Foreskin keratinocyte (primary cell): ENCODE measurements at places on chromosomes 4 and X.

GRCh38 chr4:7660176-7661039 is 225.7 kb upstream of the PSAPL1 start:
- no peak for DNase-seq

DNA sequence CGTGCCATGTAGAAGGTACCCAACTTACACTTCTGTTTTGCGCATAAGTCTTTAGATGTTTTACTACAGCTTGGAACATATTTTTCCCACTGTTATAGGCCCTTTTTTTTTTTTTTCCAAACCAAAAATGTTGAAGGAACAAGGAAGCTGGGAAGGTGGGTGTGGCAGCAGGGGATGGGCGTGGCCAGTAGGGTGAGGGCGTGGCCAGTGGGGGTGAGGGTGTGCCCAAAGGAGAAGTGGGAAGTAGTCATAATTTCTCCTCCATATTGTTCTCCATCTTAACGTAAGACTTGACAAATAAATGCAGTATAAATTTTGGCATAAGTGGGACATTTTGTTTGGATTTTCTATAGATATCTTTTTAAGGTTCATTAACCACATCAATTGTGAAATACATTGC is 30.4 kb downstream of the CLDN22 start:
- DNase-seq = no peak

- DNase-seq = no peak
Measured at GRCh38 chrX:119429471-119429870, 30.3 kb downstream of the SLC25A43 start.

- DNase-seq = no peak
Measured at GRCh38 chrX:40097504-40098263, at the start of gene BCOR. Gene BCOR (minus strand): TSS chrX:40097958. CDS start chrX:40077929, 20,029 bp downstream.

DNA sequence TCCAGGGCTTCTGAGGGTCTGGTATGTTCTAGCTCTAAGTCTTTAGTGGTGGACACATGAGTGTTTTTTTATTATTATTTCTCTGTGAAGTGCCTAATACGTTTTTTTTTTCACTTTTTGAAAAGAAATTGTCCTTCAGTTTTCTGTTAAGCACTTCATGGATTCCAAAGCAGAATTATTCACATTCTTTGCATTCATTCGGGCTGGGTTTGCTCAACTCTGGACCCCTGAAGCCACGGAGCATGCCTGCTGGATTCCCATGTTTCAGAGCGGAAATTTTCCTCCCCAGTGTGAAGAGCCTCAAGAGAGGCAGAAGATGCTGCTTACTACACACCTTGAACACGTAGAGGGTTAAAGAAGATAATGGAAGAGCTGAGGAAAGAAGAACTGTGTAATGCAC is 107.5 kb downstream of the EGF start:
- no peak for DNase-seq

DNA sequence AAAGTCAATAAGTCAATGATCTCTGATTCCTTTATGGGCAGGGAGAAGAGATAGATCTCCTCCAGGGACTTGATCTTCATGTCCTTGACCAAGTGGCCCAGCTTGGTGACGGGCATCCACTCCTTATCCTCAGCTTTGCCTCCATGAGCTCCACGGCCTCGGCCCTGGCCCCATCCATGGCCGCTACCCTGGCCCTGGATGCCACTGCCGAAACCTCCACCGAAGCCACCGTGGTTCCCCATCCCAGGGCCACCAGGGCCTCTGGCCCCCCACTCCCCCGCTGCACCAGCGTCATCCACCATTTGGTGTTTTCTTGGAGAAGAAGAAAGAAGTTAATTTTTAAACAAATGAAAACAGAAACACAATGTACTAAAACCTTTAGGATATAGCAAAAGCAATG is 518.1 kb downstream of the GRXCR1 start:
- DNase-seq = no peak

DNA sequence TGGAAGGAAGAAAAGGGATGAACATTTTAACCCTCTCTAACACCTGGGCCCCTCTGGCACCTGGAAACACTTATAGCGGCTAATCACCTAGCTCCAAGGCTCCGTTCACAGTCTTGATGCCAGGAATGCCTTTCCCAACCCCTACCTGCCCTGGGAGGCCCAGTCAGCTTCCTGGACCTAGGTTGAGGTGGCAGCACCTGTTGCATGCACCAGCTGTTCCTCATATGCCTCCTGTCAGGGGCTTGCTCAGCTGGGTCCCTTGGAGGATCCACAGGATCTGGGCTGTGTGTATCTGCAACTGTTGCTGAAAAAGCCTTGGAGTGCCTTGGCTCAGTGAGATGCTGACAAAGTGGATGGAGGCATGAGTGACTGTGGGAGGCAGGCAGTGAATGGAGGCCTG is 4.4 kb downstream of the CFP start:
- DNase-seq = no peak

GRCh38 chr4:182142176-182143085 is 100.8 kb upstream of the TENM3 start:
- DNase-seq = peak; percentile 43

- no peak for DNase-seq
Measured at GRCh38 chr4:12884846-12885796, 599.0 kb downstream of the RAB28 start.

- DNase-seq = no peak
Measured at GRCh38 chr4:38161208-38162113, 201.3 kb downstream of the PTTG2 start.

- no peak for DNase-seq
Measured at GRCh38 chr4:78749972-78750727, 26.0 kb upstream of the BMP2K start.

- no peak for DNase-seq
Measured at GRCh38 chrX:102339312-102340298, 92.6 kb downstream of the NXF2 start.

DNA sequence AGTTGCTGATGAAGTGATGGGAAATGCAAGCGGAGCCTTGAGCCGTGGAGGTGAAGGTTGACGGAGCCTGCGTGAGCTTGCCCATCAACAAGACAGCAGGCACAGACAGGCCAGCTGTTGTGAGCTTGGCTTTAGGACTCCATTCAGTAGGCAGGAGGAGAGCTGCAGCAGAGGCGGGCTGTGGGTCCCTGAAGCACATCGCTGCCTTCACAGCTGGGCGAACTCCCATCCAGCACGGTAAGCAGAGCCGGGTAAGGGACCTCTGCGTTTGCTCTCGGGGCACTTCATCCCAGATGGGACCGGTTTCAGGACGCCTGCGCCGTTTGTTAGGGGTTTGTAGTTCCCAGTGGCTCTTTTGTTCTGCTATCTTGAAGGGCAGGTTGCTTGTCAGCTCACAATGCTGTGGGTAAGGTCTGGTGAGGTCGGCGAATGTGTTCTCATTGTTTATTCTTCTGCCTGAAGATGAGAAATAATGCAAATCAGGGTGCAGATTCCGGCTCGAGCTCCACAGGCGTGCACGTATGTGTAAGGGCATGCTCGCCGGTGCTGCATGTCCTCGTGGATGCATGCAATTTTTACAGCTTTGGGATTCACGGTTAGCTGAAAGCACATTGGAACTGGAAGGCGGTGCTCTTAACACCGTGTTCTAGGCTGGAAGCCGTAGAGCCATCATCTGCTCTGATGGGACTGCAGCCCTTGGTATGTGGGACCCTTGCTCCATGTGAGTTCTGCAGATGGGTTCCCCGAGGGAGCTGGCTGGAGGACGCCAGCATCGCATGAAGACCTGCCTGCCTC is 54.6 kb upstream of the CLDN34 start:
- peak; percentile 74 for DNase-seq

DNA sequence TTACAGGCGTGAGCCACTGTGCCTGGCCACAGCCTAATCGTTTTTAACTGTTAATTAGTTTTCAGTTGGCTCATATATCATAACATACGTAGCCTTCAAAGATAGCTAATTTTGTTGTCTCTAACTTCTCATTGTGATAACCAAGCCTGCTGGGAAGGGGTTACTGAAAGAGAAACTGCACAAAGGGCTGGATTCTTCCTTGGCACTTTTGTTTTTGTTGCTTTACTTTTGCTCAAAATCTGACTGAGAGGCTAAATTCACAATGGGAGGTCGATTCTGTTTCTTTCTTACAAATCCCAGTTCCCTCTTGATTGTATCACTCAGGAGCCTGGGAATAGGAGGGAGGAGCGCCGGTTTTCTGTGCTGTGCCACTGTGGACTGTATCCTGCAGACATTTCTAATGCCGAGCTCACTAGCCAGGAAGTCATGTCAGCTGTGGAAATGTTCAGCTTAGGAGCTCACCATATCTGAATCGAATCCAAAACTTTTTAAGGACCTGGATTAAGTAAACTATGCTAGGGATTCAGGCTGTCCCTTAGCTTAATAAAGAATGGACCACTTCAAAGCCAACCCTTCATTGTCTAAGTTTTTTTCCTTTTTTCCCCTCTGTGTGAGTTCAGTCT is 120.5 kb upstream of the FAT1 start:
- DNase-seq = peak; percentile 35

- no peak for DNase-seq
Measured at GRCh38 chr4:5036239-5036638, 15.0 kb upstream of the STK32B start.

DNA sequence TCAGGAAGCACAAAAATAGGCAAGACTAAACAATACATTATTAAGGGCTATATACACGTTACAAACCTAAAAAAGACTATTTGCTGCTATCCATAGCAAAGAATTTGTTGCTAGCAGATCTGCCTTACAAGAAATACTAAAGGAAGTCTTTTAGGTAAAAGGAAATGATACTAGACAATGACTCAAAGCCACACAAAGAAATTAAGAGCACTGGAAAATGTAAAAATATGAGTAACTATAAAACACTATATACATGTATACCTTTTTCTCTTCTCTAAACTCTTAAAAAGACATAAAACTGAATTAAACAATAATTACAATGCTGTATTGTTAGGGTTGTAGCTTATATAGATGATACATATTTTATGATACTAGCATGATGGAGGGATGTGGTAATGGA is 25.7 kb downstream of the SLC9A7 start:
- no peak for DNase-seq

DNA sequence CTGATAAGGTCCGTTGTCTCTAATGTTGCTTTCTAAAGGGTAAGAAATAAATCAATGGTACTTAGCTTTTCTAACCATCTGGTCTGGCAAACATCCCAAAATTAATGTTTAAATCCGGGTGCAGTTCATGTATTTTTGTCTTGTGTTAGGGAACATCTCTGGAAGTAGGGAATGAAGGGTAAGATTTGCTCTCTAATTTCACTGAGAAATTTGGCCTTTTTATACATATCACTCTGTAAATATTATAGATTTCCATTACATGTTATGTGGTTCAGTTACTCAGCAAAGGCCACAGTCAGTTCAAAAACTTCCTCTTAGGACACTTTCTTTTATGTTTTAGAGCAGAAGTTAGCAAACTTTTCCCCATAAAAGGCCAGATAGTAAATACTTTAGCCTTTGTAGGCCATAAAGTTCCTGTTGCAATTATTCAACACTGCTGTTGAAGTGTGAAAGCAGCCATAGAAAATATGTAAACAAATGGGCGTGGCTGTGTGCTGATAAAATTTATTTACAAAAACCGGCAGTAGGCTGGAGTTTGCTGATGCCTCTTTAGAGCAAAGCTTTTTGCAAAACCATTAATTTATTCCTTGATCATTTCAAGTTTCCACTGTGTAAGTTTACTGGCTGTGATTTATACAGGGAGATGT is 218.1 kb downstream of the ANTXR2 start:
- DNase-seq = no peak
